Kidney (tissue), 22 donors: ENCODE measurements at places on chromosomes 12 and 14. TPM values are rescaled to one million over a fixed set of nuclear protein-coding genes. Genes with fewer than 3 reads are reported as not detected.

PLEKHD1 gene
- total RNA-seq = 0.25 TPM

AMDHD1 gene
- total RNA-seq = 1.2 TPM

BAZ1A gene
- total RNA-seq = 20.8 TPM

CBLN3 gene
- total RNA-seq = 1.3 TPM

METTL17 gene
- 53.2 TPM for total RNA-seq

OR4M1 gene
- total RNA-seq = not detected

GRCh38 chr14:94370524-94370910 is 17.9 kb downstream of the SERPINA1 start:
- no peak overlapping the region for H3K4me3 ChIP-seq
- H3K27me3 ChIP-seq = no peaks in the 10 kb centered on the region
- no peak overlapping the region for H3K27ac ChIP-seq
- H3K4me1 ChIP-seq = no peaks in the 10 kb centered on the region
- H3K36me3 ChIP-seq = no peaks in the 10 kb centered on the region
- DNase-seq = no peak

DNA sequence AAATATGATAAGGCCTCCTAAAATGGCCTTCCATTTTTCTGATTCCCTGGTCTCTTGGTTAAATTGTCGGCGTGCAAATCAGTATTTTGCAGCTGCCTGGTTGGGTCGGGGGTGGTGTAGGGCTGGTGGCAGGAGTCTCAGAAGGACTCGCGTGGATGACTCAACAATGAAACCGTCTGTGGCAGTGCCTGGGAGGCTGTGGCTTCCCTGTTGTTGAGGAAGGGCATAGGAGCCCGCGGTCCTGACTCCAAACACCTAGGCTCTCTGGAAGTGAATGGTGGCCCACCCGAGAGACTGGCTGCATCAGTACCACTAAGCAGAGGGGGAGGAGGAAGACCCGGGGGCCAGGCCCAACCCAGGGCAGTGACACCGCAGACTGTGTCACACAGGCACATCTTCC is 207.9 kb downstream of the TTC7B start:
- H3K36me3 ChIP-seq = no peaks in the 10 kb centered on the region
- DNase-seq = no peak
- H3K4me1 ChIP-seq = no peaks in the 10 kb centered on the region

- H3K4me1 ChIP-seq = no peaks in the 10 kb centered on the region
- no peaks in the 10 kb centered on the region for H3K27me3 ChIP-seq
- H3K4me3 ChIP-seq = no peak overlapping the region
- H3K36me3 ChIP-seq = no peaks in the 10 kb centered on the region
These were observed 40.9 kb downstream of the DEGS2 start for GRCh38 chr14:100118396-100119011.

DNA sequence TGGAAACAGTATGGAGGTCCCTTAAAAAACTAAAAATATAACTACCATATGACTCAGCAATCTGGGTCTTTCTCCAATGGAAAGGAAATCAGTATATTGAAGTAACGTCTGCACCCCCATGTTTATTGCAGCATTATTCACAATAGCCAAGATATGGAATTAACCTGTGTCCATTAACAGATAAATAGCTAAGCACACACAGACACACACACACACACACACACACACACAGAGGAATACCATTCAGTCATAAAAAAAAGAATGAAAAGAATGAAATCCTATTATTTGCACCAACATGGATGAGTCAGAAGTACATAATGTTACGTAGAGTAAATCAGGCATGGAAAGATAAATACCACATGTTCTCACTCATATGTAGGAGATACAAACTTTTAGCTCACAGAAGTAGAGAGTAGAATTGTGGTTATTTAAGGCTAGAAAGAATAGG is 4.7 kb downstream of the KLRK1 start:
- no peaks in the 10 kb centered on the region for H3K4me1 ChIP-seq
- no peaks in the 10 kb centered on the region for H3K27me3 ChIP-seq
- H3K36me3 ChIP-seq = no peaks in the 10 kb centered on the region
- no peak overlapping the region for H3K27ac ChIP-seq
- DNase-seq = no peak
- H3K4me3 ChIP-seq = no peak overlapping the region

DNA sequence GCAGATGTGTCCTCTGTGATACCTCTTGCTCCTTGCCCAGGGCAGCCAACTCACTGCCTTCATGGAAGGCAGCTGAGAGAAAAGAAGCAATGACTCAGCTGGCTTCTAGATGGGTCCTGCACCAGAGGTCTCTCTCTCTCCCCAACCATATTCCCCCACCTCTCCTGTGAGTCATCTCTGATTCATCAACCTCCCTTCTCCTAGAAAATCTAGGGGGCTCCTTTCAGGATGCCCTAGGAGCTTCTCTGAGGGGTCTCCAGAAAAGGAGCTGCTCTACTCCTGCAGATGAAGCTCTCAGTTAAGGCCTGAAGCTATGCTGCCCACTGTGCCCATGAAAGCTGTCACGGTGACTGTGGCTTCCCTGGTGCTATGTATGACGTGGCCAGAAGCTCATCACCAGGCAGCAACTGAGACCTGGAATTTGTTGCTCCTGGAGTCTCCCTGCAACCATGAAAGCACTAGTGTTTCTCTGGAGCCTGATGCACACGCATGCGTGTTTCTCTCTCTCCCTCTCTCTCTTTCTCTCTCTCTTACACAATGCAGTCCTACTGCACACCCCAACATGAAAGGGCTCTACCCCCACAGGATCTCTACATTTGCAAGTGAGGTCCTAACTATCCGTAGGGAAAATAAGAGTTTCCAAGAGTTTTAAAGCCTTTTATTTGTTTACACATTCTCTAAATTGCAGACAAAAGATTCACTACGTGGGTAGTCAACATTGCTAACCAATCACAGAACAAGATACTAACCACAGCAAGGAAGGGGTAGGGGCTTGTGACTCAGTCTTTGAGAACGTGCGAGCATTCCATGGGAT is 285.3 kb downstream of the DPF3 start:
- no peaks in the 10 kb centered on the region for H3K36me3 ChIP-seq
- H3K4me1 ChIP-seq = peaks cover 4% of the 10 kb centered on the region
- H3K27ac ChIP-seq = no peak overlapping the region
- DNase-seq = no peak
- H3K27me3 ChIP-seq = no peaks in the 10 kb centered on the region

DNA sequence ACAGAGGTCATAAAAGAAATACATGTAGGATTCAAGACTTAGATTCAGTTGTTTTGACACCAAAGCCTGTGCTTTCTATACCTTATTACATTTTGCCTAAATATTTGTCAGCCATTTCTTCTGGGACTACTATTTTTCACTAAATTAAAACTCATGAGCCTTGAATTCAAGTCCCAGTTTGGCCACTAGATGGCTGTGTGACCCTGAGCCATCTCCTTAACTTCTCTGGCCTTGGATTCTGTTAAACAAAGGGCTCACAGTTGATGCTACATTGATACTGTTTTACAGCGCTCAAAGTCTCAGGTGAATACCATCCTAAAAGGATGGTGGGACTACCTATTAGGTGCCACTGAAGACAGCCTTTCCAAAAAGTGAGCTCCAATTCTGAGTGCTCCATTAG is 39.6 kb upstream of the CCDC198 start:
- H3K4me3 ChIP-seq = no peak overlapping the region
- no peak overlapping the region for H3K27ac ChIP-seq
- no peaks in the 10 kb centered on the region for H3K27me3 ChIP-seq
- no peaks in the 10 kb centered on the region for H3K4me1 ChIP-seq
- H3K36me3 ChIP-seq = no peaks in the 10 kb centered on the region
- DNase-seq = no peak

DNA sequence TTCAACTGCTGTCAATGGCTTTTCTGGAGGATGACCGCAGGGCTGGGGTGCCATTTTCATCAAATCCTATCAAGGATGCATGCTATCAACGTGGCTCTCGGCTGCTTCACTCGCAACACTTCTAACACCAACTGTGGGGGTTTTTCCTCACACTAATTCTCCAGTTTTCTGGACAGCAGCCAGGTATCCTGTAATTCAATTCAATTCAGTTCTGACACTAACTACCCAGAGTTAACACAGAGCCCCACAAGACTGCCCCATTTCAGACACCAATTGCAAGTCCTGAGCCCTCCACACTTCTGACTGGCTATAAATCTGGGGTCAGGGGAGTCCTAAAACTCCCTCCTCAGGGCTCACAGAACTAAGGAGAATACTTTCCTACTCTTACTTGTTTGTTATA is 55.3 kb upstream of the TMCC3 start:
- no peak overlapping the region for H3K4me3 ChIP-seq
- no peaks in the 10 kb centered on the region for H3K27me3 ChIP-seq
- no peak for DNase-seq
- H3K4me1 ChIP-seq = no peaks in the 10 kb centered on the region

DNA sequence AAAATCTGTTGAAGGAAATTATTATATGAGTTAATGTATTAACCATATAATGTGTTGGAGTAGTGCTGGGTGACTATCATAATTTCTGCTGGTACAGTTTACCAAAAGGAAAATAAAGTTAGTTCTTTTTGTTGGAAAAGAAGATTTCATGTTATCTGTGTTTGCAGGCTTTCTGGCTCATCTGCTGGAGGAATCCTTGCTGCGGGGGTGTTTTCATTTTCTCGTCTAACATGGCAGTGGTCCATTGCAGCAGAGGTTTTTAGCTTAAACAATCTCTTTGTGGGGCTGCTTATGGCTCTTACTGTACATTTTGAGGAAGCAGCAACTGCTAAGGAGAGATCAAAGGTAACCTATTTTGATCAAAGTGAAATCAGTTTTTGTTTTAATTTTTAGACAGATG is 24.1 kb downstream of the TMEM260 start:
- H3K27me3 ChIP-seq = no peaks in the 10 kb centered on the region
- no peak for DNase-seq
- no peaks in the 10 kb centered on the region for H3K4me1 ChIP-seq
- H3K27ac ChIP-seq = no peak overlapping the region
- H3K4me3 ChIP-seq = no peak overlapping the region
- H3K36me3 ChIP-seq = no peaks in the 10 kb centered on the region

- no peak for DNase-seq
- no peak overlapping the region for H3K4me3 ChIP-seq
- no peaks in the 10 kb centered on the region for H3K36me3 ChIP-seq
- no peaks in the 10 kb centered on the region for H3K4me1 ChIP-seq
- H3K27ac ChIP-seq = no peak overlapping the region
These were observed 154.5 kb upstream of the TBX3 start for GRCh38 chr12:114838480-114838879.

DNA sequence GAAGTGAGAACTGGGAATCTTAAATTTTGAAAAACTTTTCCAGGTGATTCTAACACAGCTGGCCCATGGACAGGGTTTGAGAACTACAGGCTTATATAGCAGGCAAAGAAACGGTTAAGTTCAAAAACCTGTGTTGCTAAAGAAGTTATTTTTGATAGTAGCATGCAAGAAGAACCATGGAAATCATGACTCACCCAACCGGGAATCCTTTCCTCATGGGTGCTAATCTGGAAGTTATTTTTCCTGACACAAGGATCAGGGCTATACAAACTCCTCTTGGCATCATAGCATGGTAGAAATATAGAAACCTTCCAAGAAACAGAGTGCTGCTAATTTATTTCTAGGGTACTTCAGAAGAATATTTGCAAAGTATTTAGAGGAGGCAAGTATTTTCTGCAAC is 588.7 kb downstream of the CCER1 start:
- no peak overlapping the region for H3K27ac ChIP-seq
- DNase-seq = no peak
- H3K4me1 ChIP-seq = no peaks in the 10 kb centered on the region

DNA sequence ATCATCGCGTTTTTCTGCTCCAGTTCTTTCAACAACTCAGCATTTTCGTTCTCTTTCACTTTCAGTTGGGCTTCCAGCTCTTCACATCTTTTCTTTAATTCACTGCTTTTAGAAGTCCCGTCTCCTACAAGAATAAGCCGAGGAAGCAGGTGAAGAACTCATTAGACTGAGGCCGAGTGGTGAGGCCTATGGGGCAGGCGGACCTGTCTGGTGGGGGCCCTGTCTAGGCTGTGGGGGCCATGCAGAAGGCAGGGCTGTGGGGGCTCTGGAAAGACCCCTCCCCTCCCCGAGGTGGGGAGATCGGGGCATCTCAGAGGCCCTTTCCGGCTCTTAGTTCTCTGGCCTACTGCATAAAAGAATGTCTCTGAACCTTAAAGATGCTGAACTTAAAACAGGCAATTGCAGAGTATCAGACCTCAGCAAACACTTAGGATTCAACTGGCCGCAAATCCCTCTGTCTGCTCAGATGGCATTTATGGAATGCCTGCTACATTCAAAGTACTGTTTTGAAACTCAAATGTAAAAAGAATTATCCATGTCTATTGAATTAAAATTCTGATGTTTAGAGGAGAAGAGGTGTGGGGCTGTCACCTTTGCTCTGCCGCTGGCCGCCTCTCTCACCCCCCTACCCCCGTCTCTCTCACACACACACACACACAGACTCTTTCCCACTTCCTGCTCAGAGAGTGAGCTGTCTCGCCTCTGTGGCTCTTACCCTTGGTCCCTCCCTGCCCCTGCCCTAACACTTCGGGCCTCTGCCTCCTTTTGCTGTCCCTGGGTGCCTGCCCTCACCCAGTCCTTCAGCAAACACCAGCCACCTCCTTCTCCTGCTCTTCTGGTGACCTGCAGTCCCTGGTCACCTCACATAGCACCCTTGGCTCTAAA is 34.7 kb downstream of the CCDC92 start:
- H3K27ac ChIP-seq = no peak overlapping the region
- H3K4me1 ChIP-seq = peaks cover 3% of the 10 kb centered on the region
- H3K36me3 ChIP-seq = peaks cover 20% of the 10 kb centered on the region

GRCh38 chr14:73526036-73526984 is 10.6 kb upstream of the ACOT1 start:
- no peaks in the 10 kb centered on the region for H3K36me3 ChIP-seq
- DNase-seq = no peak
- no peaks in the 10 kb centered on the region for H3K4me1 ChIP-seq
- no peaks in the 10 kb centered on the region for H3K27me3 ChIP-seq

DNA sequence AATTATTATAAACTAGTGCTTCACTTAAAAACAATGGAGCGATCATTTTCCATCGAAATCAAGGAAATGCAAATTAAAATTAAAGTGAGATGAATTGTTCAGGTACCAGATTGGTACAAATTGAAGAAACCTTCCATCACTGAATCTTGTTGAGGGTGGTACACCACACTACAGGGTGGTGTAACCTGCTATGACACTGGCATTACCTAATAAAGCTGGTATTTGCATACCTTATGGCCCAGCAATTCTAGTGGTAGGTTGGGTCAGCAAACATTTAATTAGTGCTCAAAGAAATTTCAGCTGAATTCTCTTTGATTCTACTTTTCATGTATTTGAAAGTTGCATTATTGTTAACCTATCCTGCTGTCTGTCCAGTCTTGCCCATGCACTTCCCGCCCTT is 9.2 kb downstream of the TIGAR start:
- no peak overlapping the region for H3K4me3 ChIP-seq
- H3K4me1 ChIP-seq = no peaks in the 10 kb centered on the region
- H3K36me3 ChIP-seq = no peaks in the 10 kb centered on the region
- H3K27me3 ChIP-seq = no peaks in the 10 kb centered on the region
